Activated naive CD4-positive, alpha-beta T cell treated with anti-CD3 and anti-CD28 coated beads for 36 hours (primary cell): ENCODE measurements at places on chromosomes 12 and 14.

- H3K36me3 ChIP-seq = no peaks in the 10 kb centered on the region
- H3K27ac ChIP-seq = peak overlapping the region; percentile 39
- no peak for DNase-seq
- H3K27me3 ChIP-seq = no peaks in the 10 kb centered on the region
- no peak overlapping the region for H3K4me3 ChIP-seq
Observed at GRCh38 chr14:102272392-102272791, 32.6 kb downstream of the MOK start.

GRCh38 chr14:90301668-90302090, 30.1 kb downstream of the NRDE2 start:
- H3K36me3 ChIP-seq = peaks cover 11% of the 10 kb centered on the region
- peaks cover 8% of the 10 kb centered on the region for H3K4me1 ChIP-seq
- H3K27ac ChIP-seq = no peak overlapping the region
- no peak for DNase-seq
- H3K4me3 ChIP-seq = no peak overlapping the region

DNA sequence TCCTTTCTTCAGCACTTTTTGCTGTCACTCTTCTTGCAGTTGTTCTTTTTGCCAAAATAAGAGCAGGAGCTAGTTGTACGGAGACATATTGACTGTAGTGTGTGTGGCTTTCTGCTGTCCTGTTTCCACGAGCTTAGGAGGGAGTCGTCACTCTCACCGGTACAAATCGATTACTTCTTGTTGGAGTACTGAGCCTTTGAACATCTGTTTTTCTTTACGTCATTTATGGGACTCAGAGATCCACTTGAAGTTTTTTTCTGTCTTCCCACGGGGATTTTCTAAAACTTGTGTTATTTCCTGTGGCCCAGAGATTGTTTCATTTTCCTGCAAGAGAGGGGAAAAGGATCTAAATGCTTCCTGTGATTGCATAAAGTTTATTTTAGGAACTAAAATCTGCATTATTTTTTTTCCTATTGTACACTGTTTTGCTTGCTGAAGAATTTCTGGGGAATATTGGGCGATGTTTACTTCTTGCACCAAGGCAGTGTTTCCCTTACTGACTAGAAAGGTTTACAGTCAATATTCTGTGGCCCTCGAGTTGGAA, 199.8 kb upstream of the ARHGAP5 start:
- H3K27me3 ChIP-seq = peaks cover 3% of the 10 kb centered on the region
- H3K4me3 ChIP-seq = no peak overlapping the region
- no peaks in the 10 kb centered on the region for H3K36me3 ChIP-seq

- no peak for DNase-seq
- no peak overlapping the region for H3K27ac ChIP-seq
- H3K4me3 ChIP-seq = no peak overlapping the region
- no peaks in the 10 kb centered on the region for H3K36me3 ChIP-seq
Observed at GRCh38 chr12:3559601-3560294, 68.7 kb downstream of the PRMT8 start.

- H3K27ac ChIP-seq = no peak overlapping the region
- no peak overlapping the region for H3K4me3 ChIP-seq
- H3K4me1 ChIP-seq = no peaks in the 10 kb centered on the region
Observed at GRCh38 chr14:59313144-59313651, 124.7 kb downstream of the DAAM1 start.

DNA sequence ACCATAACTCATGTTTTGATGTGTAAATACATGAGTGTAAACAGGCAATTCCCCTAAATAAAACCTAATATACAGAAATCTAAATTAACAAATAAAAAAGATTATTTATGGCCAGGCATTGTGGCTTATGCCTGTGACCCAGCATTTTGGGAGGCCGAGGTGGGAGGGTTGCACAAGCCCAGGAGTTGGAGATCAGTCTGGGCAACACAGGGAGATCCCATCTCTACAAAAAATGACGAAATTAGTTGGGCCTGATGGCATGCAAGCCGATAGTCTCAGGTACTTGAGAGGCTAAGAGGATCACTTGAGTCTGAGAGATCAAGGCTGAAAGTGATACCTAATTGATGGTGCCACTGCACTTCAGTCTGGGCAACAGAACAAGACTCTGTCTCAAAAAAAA, 48.7 kb downstream of the BCAT1 start:
- H3K4me1 ChIP-seq = peaks cover 31% of the 10 kb centered on the region
- peaks cover 3% of the 10 kb centered on the region for H3K36me3 ChIP-seq
- H3K27ac ChIP-seq = no peak overlapping the region
- no peak overlapping the region for H3K4me3 ChIP-seq
- H3K27me3 ChIP-seq = peaks cover 34% of the 10 kb centered on the region

DNA sequence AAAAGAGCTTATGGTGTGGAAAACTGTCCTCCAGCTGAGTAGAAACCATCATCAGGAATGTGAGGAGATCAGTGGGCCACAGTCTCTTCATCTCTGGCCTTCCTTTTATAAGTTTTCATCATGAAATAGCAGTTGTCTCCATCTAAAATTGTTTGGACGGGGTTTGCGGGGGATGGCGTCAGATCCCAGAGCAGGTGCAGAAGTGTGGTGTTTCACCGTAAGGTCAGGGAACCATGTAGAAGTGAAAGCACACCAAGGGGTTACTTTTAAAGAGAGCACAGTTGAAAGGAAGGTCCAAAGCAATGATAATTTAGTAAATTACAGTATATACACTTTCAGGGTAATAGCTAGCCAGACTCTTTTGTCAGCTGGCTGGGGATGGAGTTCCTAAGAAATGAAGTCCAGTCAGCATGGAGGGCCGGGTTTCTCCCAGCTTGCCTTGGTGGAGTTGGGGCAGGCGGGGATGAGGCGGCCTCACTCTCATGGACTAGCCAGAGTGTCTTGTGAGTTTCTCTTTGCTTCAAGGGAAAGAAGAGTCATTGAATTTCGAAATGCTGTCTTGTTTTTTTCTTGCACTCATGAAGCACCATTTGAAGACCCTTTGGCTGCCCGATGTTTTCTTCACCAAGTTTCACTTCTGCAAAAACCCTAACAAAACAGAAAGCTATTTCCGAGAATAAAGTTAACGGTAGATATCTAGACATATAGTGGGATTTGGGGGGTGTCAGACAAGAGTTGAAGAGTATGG, 100.6 kb downstream of the ETV6 start:
- no peaks in the 10 kb centered on the region for H3K27me3 ChIP-seq
- H3K27ac ChIP-seq = no peak overlapping the region
- no peak for DNase-seq
- peaks cover 20% of the 10 kb centered on the region for H3K4me1 ChIP-seq

DNA sequence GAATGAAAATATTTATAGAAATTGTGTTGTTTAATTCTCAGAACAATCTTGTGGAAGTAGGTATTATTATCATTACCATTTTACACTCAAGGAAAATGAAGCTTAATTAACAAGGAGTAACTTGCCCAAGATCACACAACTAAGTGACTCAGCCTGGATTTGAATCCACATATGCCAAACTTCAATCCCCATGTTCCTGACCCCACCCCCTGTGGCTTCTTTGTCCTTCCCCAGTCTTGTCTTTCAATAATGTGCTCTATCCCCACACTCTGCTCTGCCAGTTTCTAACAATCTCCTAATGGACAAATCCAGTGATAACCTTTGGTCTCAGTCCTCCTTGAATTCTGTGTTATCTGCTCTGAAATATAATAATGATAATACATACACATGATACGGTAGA, 355.2 kb downstream of the BMP4 start:
- H3K4me3 ChIP-seq = no peak overlapping the region
- H3K36me3 ChIP-seq = no peaks in the 10 kb centered on the region
- no peaks in the 10 kb centered on the region for H3K4me1 ChIP-seq
- H3K27ac ChIP-seq = no peak overlapping the region

GRCh38 chr14:101502761-101503392, 58.4 kb upstream of the DIO3 start:
- no peak overlapping the region for H3K4me3 ChIP-seq
- no peak overlapping the region for H3K27ac ChIP-seq
- no peaks in the 10 kb centered on the region for H3K4me1 ChIP-seq

- no peak overlapping the region for H3K4me3 ChIP-seq
- H3K27ac ChIP-seq = no peak overlapping the region
- DNase-seq = no peak
- H3K27me3 ChIP-seq = no peaks in the 10 kb centered on the region
- peaks cover 36% of the 10 kb centered on the region for H3K36me3 ChIP-seq
Observed at GRCh38 chr12:132071040-132071810, 72.9 kb downstream of the DDX51 start.

DNA sequence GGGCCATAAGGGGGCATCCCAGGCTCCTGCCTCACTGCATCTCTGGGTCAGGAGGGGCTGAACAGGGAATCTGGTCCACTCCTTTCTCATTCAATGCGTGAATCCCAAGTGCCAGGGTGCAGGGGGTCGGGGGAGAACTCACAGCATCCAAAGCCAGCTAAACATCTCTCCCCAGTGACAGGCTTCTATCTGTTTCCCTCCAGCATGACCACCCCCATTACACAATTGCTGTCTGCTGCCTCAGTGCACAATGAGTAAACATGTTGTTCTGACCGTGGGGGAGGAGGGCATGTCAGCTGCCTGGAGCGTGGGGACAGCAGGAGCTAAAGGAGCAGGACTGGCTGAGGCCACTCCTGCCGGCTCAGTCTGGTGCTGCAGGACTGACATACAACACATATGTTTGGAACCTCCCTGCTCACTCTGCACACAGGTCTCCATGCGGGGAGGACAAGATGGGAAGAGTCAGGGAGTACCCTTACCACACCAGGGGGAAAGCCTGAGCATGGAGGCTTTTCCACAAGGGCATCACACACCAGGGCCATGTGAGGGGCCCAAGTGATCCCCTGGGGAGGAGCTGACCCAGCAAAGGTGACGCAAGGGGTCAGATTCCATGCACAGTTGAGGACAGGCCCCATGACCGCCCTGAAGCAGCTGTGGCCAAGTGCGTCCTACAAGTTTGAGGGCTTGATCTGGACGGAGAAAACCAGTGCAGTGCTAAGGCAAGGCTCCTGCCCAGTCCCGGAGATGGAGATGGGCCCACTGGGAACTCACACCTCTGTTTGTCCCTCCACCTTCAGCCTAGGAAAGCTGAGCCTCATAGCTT, 1.4 kb downstream of the TNS2 start:
- no peaks in the 10 kb centered on the region for H3K27me3 ChIP-seq
- H3K36me3 ChIP-seq = no peaks in the 10 kb centered on the region
- DNase-seq = no peak

- peaks cover 51% of the 10 kb centered on the region for H3K4me1 ChIP-seq
- peak; percentile 72 for DNase-seq
- peak overlapping the region; percentile 98 for H3K27ac ChIP-seq
Observed at GRCh38 chr12:11981121-11981733, 89.5 kb upstream of the BCL2L14 start.

DNA sequence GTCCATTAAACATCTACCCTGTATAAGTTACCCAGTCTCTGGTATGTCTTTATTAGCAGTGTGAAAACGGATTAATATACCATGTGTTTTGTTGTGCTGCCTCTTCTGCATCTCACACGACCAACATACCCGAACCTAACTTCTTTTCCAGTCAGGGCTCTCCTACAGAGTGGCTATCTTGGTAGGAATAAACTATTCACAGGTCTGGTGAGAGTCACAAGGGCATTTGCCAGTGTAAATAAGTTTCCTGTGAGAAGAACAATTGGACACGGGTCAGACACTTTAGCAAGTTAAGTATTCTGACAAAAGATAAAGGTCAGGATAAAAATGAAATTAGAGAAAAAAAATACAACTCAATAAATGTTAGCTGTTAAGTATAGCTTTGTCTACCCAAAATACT, 60.9 kb downstream of the MYF5 start:
- no peak overlapping the region for H3K4me3 ChIP-seq
- no peaks in the 10 kb centered on the region for H3K36me3 ChIP-seq
- DNase-seq = no peak
- H3K27me3 ChIP-seq = no peaks in the 10 kb centered on the region
- H3K27ac ChIP-seq = no peak overlapping the region

- peaks cover 11% of the 10 kb centered on the region for H3K36me3 ChIP-seq
- no peaks in the 10 kb centered on the region for H3K27me3 ChIP-seq
- no peak overlapping the region for H3K4me3 ChIP-seq
- no peak for DNase-seq
- peaks cover 21% of the 10 kb centered on the region for H3K4me1 ChIP-seq
- no peak overlapping the region for H3K27ac ChIP-seq
Observed at GRCh38 chr14:50359631-50360030, 37.0 kb downstream of the CDKL1 start.

DNA sequence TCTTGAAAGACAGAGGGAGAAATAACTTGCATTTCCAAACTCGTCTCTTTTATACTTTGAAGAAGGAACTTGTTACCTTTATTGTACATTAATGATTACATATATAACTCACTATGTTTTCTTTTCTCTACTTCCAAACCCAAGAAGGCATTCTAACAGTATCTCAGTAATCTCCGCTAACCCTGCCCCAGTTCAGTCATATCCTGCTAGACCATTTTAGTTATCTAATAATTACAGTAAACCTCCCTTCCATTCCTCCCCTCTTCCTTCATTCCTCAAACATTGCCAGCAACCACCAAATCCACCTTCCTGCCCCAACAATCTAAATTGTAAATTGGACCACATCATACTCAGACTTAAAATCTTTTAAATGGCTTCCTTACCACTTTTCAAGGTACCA, 30.6 kb downstream of the STK38L start:
- no peaks in the 10 kb centered on the region for H3K27me3 ChIP-seq
- no peak for DNase-seq
- H3K27ac ChIP-seq = no peak overlapping the region
- peaks cover 4% of the 10 kb centered on the region for H3K36me3 ChIP-seq
- peaks cover 29% of the 10 kb centered on the region for H3K4me1 ChIP-seq

- H3K4me3 ChIP-seq = no peak overlapping the region
- no peak overlapping the region for H3K27ac ChIP-seq
- no peak for DNase-seq
- peaks cover 3% of the 10 kb centered on the region for H3K36me3 ChIP-seq
- peaks cover 25% of the 10 kb centered on the region for H3K4me1 ChIP-seq
- no peaks in the 10 kb centered on the region for H3K27me3 ChIP-seq
Observed at GRCh38 chr14:31391977-31392503, 28.3 kb downstream of the HEATR5A start.

DNA sequence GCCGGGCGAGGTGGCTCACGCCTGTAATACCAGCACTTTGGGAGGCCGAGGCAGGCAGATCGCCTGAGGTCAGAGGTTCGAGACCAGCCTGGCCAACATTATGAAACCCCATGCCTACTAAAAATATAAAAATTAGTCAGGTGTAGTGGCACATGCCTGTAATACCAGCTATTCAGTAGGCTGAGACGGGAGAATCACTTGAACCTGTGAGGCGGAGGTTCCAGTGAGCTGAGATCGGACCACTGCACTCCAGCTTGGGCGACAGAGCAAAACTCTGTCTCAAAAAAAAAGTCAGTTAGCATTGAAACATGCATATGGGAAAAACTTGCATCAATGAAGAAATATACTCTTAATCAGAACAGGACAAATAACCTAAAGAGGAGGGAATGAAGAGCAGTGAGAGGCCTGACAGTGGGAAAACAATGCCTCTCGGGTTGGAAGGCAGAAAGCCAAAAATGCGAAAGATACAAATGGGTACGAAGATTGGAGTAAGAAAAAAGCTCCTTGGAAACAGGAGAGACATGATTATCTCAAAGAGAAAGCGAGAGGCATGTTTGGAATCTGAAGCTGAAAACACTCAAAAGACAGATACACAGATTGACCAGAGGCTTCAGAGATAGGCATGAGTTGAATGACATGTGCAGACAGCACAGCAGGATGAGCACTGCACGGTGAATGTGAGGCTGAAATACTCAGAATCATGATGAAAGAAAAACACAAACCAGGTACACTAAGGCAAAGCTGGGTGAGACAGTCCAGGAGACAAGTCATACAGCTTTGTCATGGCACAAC, 30.6 kb downstream of the RESF1 start:
- no peak overlapping the region for H3K4me3 ChIP-seq
- DNase-seq = no peak
- peak overlapping the region; percentile 87 for H3K27ac ChIP-seq
- peaks cover 55% of the 10 kb centered on the region for H3K4me1 ChIP-seq
- peaks cover 76% of the 10 kb centered on the region for H3K36me3 ChIP-seq
